Vagina (tissue), 2 donors: ENCODE measurements at places on chromosomes 7 and 10.

- no peaks in the 10 kb centered on the region for H3K36me3 ChIP-seq
- no peak overlapping the region for H3K4me3 ChIP-seq
- H3K27ac ChIP-seq, result no peak overlapping the region
- DNase-seq, result no peak
- H3K27me3 ChIP-seq, result no peaks in the 10 kb centered on the region
Observed at GRCh38 chr10:128608791-128609190, 482.6 kb upstream of the MKI67 start.

DNA sequence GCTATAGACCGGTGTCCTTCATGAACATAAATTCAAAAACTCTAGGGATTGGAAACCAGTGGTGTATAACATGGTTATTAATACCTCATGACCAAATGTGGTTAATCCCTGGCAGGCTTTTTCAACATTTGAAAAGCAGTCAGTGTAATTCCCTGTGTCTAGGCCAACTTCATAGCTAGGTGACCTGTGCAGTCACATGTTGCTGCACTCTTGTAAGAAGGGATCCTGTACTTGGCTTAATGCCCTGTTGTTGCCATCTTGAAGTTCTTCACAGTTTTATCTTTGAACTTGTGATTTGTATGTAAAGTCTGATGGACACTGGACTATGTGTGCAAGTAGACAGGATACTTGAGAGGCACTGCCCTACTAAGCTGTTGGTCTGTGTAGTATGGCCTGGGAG lies 39.7 kb downstream of the ZNF33A start:
- no peak overlapping the region for H3K27ac ChIP-seq
- H3K36me3 ChIP-seq, result peaks cover 49% of the 10 kb centered on the region
- no peak for DNase-seq
- H3K27me3 ChIP-seq, result no peaks in the 10 kb centered on the region
- H3K4me1 ChIP-seq, result no peaks in the 10 kb centered on the region
- H3K4me3 ChIP-seq, result no peak overlapping the region

- H3K36me3 ChIP-seq, result no peaks in the 10 kb centered on the region
- no peak for DNase-seq
- no peaks in the 10 kb centered on the region for H3K4me1 ChIP-seq
- no peaks in the 10 kb centered on the region for H3K27me3 ChIP-seq
- H3K27ac ChIP-seq, result no peak overlapping the region
- H3K4me3 ChIP-seq, result no peak overlapping the region
Observed at GRCh38 chr10:22010539-22010938, 7.0 kb upstream of the DNAJC1 start.

DNA sequence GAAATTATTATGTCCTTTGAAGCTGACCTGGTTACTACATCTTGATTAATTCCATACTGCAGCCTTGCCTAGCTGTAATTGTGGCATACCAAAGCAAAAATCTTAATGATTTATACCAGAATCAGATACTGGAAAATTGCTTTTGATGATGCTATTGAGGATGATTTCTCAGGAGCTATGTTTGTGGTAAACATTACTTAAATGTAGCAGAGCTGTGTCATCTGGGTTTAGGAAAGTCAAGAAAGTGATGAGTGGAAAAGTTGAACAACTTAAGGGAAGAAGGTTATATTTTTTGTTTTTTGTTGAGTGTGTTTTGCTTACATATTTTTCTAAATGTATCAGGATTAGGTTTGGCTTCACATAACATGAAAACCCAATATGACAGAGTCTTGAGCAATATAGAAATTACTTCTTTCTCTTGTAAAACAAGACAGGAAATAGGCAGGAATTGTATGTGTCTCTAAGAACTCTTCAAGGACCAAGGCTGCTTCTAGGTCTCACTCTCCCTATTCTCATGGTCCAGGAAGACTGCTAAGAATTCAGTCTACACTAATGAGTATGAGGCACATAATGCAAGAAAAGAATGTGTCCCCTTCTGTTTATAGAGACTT lies 87.6 kb upstream of the MTPN start:
- H3K4me3 ChIP-seq, result no peak overlapping the region
- no peaks in the 10 kb centered on the region for H3K36me3 ChIP-seq

DNA sequence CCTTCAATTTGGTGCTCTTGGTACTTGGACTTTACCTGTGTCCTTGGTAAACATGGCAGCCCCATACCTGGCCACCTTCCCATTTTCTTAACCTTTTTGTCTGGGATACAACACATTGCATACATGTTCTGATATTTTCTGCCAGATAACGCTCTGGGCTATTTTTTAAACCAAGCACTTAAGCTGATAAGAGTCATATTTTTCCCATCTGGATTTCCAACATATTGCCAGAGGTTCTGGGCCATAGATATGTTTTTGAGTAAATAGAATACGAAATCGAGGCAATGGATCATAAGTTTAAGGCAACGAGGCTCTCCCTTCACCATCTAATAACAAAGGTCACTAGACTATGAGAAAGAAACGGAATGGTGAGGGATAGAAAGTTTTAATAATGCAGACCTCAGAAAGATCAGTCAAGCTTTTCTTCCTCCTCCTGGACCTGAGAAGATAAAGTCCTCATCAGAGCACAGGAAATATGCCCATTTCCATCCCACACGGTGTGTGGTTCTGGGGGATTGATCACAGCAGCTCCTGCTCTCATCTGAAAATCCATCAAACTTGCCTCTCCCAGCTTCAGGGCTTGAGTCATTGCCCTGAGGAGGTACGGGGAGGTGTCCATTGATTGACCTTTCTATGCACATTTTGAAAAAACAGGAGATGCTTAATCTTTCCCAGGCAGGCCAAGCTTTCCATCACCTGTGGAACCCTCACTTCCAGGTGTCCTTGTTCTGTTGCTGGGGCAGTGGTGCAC lies 257.2 kb downstream of the GFRA1 start:
- no peaks in the 10 kb centered on the region for H3K36me3 ChIP-seq
- no peak overlapping the region for H3K27ac ChIP-seq
- no peaks in the 10 kb centered on the region for H3K4me1 ChIP-seq

DNA sequence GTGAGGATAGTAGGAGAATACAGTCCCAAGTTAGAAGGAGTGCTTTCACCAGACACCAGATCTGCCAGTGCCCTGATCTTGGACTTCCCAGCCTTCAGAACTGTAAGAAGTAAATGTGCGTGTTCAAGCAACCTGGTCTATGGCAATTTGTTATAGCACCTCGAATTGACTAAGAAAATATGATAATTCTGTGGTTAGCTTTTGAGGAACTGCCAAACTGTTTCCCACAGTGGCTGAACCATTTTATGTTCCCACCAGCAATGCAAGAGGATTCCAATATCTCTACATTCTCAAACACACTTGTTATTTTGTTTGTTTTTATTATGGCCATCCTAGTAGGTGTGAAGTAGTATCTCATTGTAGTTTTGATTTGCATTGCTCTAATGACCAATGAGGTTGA lies 47.0 kb downstream of the RBM20 start:
- DNase-seq, result no peak
- no peaks in the 10 kb centered on the region for H3K27me3 ChIP-seq
- H3K36me3 ChIP-seq, result no peaks in the 10 kb centered on the region
- H3K4me3 ChIP-seq, result no peak overlapping the region

DNA sequence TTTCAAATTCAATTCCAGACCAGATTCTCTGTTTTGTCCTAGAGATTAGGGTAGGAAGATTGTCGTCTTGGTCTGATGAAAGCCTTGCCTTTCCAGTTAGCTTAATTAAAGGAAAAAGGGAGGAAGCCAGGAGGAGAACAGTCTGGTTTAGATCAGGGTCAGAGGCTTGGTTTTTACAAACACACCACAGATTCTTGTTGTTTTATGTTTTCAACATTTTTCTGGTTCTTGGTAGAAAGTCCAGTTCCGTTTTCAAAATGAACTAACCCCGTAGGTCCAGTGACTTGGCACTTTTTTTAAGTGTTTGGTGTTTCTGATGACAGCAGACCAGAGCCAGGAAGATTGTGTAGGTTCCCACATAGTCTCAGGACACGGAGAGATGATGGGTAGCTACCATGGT lies 167.1 kb upstream of the INHBA start:
- H3K4me1 ChIP-seq, result peaks cover 7% of the 10 kb centered on the region
- DNase-seq, result no peak
- no peak overlapping the region for H3K4me3 ChIP-seq
- H3K36me3 ChIP-seq, result no peaks in the 10 kb centered on the region

DNA sequence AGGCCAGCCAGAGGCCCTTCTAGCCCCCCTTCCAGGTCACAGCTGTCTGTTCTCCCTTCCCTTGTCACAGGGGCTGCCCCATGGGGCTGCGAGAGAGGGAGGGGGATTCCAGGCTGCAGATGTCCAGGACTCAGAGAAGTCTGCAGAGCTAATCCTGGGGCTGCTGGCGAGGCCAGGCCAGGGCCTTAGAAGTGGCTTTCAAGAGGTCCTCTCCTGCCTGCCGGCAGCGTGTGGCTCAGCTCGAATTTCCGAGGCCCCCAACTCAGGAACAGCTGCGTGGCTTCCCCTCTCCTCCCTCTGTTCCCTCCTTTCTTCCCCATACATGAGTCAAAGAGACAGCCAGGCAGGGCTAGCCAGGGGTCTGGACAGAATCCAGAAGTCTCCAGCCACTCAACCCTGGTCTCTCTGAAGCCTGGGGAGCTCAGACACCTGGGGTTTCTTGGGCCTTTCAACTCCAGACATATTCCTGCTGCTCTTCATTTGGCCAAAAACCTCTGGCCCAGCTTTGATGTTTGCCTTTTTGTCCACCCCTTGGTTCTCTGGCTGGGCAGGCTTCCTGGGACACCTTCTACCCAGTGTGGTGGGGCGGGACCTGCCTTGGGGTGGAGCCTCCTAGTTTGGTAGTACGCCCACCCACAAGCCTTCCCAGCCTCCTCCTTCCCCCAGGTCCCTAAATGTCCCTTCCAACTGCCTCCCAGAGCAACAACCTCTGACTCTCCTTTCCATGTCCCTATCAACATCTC lies 21.8 kb upstream of the EIF5AL1 start:
- H3K27me3 ChIP-seq, result no peaks in the 10 kb centered on the region
- H3K36me3 ChIP-seq, result no peaks in the 10 kb centered on the region
- H3K4me1 ChIP-seq, result peaks cover 23% of the 10 kb centered on the region
- no peak overlapping the region for H3K4me3 ChIP-seq
- peak overlapping the region; percentile 75 for H3K27ac ChIP-seq
